ENCODE measurements at places on chromosomes 12 and 14.
A peak's percentile ranks its signal among the peaks of the same experiment; 100 is the strongest.

- peak; percentile 48 for DNase-seq
Observed at GRCh38 chr12:50246873-50247612, 36.3 kb downstream of the LIMA1 start.

- DNase-seq: peak; percentile 12
Observed at GRCh38 chr12:113059071-113059595, 2.6 kb downstream of the DTX1 start.

GRCh38 chr14:104423701-104424405 is 155.7 kb upstream of the C14orf180 start:
- DNase-seq: no peak

DNA sequence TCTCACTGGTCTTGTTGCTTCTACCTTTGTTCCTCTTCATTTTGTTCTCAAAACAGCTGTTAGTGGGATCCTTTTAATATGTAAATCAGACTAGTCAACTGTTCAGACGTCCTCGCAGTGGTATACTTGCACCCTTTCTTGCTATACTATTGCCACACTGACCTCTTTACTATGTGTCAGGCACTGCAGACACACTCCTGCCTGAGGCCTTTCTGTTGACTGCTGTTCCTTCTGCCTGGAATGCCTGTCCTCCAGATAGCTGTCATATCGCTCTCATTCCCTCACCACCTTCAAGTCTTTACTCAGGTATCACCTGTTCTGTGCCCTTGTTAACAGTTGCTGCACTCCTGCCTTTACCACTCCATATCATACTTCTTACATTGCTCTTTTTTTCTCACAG is 90.0 kb upstream of the TMEM263 start:
- no peak for DNase-seq

- DNase-seq: no peak
Observed at GRCh38 chr14:92880851-92881250, 42.1 kb upstream of the CHGA start.

DNA sequence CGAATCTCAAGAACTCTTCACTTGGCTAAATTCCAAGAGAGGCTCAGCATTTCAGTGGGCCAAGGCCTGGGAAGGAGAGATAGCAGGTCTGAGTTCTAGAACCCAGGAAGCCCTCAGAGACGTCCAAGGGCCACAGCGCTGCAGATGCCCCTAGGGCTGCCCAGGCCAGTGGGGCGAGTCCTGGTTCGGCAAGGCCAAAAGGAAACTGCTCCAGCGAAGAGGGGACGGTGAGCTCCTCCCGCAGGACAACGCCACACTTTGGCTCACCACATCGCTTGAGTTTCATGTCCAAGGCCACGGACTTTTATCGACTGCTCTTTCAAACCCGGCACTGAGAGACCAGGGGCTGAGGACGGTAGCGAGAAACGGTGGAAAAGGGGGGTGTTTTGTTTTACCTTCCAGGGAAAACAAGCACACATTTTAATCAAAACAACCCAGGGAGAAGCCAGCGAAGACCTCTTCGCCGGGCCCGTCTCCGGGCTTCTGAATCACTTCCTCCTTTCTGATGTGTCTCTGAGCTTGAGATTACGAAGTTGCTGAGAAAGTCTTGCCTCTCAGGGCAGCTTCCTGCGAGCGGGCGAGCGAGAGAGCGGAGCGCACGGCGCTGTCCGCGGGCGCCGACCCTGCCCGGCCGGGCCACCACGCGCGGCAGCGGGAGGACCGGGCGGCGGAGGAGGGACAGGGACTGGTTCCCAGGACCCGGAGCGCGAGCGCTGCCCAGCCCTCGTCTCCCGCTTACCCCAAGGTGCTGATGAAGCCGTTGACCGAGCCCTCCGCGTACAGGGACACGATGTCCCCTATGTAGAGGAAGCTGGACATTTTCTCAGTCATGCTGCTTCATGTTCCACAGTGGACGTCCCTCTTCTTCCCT is 808 bp downstream of the ITPR2 start:
- peak; percentile 62 for DNase-seq

DNA sequence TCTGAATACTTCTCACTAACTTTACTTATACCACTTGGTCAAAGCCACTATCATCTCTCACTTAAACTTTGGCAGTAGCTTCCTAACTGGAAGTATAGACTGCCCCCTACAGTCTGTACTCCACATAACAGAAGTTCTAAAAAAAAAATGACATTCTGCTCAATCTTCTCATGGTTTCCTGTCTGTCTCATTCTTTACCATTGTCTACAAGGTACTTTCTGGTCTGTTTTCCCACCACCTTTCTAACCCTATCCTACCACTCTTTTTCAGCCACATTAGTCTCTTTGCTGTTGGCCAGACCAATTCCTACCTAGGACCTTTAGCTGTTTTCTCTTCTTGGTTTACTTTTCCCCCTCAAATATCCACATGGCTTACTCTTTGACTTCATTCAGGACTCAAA is 14.7 kb downstream of the CPSF6 start:
- no peak for DNase-seq

- DNase-seq: no peak
Observed at GRCh38 chr14:103697206-103697602, 18.0 kb downstream of the XRCC3 start.

DNA sequence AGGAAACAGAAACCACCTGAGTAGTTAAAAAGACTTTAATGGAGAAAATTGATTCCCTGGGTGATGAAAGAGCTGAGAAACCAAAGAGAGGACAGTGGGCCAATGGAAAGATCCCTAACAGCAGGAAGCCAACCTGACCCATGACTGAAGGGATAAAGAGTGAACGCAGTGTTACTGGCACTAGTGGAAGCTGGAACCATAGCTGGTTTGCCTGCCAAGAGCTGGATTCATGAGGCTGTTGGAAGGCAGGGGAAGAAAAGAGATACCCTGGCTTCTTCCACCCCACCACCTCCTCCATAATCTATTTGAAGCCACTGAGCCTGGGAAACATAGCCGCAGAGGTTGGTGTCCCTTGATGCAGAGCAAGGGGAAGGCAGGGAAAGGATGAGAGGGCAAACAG is 125.5 kb upstream of the PRKD1 start:
- no peak for DNase-seq

- DNase-seq: no peak
Observed at GRCh38 chr12:56118688-56119357, 757 bp downstream of the ZC3H10 start.

GRCh38 chr14:61472011-61472672 is 150.8 kb downstream of the PRKCH start:
- DNase-seq: peak; percentile 58

GRCh38 chr14:72742118-72742837 is 151.6 kb downstream of the DPF3 start:
- DNase-seq: no peak

GRCh38 chr12:92065639-92066038 is 80.0 kb downstream of the BTG1 start:
- no peak for DNase-seq

DNA sequence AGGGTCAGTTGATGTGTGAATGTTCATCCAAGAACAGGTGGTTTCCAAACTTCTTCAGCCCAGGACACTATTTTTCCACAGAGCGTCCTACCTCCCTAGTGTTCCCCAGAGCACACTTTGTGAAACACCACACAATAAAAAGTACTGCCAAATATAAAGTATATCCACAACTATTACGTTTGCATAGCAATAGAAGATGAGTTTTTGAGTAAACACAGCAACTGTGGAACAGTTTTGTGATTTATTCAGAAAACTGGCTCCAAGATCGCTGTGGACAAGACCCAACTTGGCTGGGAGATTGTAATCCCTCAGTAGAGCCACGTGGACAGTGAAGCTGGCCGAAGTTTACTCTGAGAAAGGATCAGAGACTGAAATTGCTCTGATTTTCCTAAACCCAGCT is 14.5 kb upstream of the MAP1LC3B2 start:
- no peak for DNase-seq

DNA sequence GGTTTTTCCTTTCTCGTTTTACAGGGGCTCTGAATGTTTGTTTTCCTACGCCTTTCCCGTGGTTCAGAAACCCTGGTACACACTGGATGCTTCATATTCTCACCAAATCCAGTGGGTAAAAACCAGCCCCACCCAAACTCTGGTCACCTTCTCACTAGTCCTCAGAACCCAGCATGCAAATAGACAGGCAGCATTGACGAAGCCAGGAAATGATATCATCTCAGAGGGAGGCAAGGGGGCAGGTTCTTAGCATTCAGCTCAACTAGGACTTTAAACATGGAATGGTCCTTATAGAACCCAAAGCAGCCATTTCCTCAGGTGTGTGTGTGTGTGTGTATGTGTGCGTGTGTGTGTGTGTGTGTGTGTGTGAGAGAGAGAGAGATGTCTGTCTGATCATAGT is 142.0 kb downstream of the KCNK10 start:
- DNase-seq: no peak

- DNase-seq: no peak
Observed at GRCh38 chr14:104096751-104097700, 11.5 kb downstream of the ASPG start.

GRCh38 chr14:58721723-58722122 is 84.0 kb downstream of the DACT1 start:
- no peak for DNase-seq

GRCh38 chr14:76574416-76575095 is 186.7 kb upstream of the VASH1 start:
- no peak for DNase-seq

GRCh38 chr14:102568115-102568614 is 24.3 kb upstream of the RCOR1 start:
- DNase-seq: peak; percentile 44

DNA sequence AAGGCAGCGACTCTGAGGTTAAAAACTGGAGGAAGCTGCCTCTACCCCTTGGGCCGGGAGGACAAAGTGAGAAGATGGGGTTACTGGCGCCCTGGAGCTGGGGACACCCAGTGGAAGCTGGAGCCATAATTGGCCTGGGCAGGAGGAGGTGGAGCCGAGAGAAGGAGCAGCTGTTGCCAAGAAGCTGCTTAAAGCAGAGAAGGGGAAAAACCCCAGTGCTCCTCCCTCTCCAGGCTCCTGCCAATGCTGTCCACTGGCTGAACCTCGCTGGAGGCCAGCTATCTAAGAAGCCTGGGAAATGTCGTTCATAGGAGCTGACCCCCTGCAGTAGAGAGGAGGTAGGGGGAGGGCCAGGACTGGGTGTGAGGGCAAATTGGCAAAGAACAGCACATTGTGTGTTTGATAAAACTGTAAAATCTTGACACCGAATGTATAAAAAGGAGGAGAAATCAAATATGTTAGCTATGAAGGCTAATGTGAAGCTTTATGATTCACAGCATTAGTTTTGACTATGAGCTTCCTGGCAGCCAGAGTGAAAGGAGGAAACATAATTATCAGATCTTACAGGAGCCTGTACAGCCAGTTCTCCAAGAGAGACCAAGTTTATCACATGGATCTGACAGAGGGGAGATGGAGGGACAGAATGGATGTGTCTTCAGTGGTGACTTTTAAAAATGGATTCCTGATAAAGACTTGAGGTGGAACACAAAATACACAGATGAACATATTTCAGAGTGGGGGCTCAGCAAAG is 9.5 kb downstream of the HHIPL1 start:
- DNase-seq: no peak

DNA sequence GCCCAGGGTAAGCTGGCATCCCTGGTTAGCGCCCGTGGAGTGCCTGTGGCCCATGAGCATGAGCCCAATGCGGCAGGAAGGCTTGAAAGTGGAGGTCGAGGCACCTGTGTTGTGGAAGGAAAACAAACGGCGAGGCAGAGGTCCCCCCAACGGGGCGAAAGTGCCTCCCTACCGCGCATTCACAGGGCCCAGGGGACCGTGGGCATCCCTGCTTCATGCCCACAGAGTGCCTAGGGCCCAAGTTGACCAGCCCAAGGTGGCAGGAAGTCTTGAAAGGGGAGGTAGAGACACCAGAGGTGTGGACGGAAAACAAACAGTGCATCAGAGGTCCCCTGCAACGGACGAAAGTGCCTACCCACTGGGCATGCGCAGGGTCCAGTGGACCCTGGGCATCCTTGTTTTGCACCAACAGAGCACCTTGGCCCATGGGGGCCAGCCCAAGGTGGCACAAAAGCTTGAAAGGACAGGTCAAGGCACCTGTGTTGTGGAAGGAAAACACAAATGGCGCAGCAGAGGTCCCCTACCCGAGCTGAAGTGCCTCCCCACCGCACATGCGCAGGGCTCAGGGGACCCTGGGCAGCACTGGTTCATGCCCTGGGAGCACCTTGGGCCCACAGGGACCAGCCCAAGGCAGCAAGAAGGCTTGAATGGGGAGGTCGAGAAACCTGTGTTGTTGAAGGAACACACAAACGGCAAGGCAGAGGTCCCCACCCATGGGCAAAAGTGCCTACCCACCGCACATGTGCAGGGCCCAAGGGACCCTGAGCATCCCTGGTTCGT is 377.5 kb downstream of the ALG10 start:
- DNase-seq: no peak

DNA sequence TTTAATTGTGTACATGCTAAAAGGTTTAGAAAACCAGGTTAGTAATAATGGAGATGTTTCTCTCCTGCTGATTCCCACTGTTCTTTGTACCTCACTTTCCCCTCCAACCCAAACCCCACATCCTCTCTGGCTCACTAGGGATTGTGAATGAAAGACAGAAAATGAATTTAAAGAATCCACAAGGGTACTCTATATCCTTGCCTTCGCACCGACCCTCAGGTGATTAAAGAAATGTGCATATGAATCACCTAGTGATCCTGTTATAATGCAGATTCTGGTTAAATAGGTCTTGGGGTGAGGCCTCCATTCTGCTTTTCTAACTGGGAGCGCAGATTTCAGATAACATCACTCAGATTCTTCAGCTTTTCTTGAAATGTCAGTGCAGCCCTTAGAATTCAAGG is 84.3 kb upstream of the OTX2 start:
- no peak for DNase-seq

- DNase-seq: no peak
Observed at GRCh38 chr12:113812411-113813228, 153.5 kb downstream of the RBM19 start.

- DNase-seq: no peak
Observed at GRCh38 chr12:108295641-108296040, 43.5 kb downstream of the CMKLR1 start.

DNA sequence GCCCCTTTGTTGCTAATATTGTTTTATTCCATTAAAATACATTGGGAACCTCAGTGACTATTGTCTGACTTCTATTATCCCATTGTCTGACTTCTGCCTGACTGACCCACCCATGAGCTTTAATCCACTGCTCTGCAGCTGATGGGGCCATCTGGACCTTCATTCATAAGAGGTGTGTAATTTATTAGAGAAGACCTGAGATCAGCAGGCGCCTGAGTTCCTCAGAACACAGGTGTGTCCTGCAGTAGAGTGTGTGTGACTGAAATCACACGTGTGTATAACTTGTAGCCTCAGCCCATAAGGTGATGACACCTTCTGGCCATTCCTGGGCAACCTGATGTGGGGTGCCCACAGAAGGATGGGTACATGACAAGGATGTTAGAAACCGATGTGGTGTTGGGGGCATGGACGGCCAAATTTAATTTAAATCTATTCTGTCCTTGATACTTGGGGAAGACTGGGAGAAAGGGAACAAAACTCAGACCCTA is 821.0 kb downstream of the TMEM121 start:
- no peak for DNase-seq

- DNase-seq: no peak
Observed at GRCh38 chr12:80938397-80938796, 663 bp upstream of the LIN7A start.

GRCh38 chr12:103933237-103933636 is 3.0 kb downstream of the HSP90B1 start:
- no peak for DNase-seq

All from stimulated activated CD4-positive, alpha-beta T cell treated with anti-CD3 and anti-CD28 coated beads, Interleukin-4, amount 100 ng/mL, for 24 hours (primary cell).